ENCODE measurements at places on chromosomes 2 and 18.
A peak's percentile ranks its signal among the peaks of the same experiment; 100 is the strongest.

DNA sequence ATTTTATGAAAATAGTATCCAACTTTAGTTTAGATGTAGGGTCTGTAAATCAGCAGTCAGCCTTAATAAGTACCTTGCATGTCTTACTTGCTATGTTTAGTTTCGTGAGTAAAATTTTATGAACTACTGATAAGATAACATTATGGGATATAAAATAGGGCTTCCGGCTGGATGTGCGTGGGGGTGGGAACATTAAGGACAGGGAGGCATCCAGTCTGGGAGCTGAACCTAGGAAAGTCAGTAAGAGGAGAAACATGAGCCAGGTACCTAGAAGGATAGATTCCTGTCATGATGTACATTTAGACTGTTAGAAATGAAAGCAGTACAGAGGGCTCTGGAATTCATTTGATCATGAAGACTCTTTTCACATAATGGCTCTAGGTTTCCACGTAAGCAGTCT, 12.7 kb upstream of the KCNJ13 start:
- DNase-seq, result no peak

GRCh38 chr2:59303272-59303671, 1062.1 kb upstream of the FANCL start:
- no peak for DNase-seq

DNA sequence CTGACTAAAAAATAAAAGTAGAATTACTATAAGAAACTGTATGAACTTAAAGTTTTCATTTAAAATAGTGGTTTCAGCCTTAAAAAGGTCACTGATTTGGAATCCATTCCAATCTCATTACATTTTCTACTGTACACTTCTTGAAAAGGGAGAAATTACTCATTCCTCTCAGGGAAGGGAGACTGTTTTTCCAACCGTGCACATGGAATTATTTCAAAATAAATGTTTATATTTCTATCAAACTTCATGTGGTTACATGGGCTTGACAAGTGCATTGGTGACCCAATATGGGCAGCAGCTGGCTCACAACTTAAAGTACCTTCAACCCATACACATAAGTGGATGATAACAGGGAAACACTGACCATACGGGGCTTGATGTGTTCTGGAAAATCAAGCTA, 324.5 kb upstream of the THUMPD2 start:
- no peak for DNase-seq

DNA sequence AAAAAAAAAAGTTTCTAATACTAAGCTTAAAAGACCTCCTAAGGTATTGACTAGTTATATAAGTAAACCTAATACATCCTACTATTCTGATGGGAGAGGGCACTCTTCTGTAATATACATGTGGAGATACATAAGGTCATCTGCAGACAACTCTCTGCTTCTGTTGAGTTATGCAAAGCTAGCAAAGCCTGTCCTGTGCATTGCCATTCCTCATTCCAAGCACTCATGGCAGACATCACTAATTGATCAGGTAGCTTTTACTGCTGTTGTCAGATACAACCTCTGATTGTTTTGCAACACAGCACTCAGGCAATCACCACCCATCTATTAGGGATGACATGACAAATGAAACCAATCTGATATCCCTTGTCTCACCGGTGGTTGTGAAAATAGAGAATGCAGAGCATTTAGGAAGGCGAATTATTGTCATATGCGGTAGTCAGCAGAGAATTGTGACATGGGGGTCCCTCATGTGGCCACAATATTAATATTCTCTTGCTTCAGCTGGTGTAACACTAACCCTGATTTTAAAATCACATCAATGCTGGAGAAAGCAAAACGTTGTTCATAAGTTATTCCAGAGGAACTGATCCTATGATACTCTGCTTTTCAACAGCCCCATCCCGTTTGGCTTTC, 416.5 kb upstream of the GYPC start:
- no peak for DNase-seq

- DNase-seq, result no peak
These were observed 6.0 kb downstream of the SLC4A3 start for GRCh38 chr2:219633276-219634065.

DNA sequence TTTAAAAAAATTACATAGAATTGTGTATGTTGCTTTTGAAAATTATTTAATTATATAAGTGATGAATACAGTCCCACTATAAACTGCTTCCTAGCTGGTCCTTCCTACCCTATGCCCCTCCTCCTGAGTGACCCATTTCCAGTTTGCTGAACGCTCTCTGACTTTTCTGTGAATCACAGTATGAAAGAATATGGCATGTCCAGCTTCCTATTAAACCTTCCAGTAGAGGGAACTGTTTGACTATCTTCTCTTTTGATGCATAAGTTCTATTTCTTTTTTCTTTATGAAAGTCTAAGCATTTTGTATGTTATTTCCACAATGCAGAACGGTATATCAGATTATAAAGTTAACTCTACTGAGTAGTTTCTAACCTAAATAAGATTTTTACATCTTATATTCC, 41.3 kb downstream of the PSMG2 start:
- DNase-seq, result peak; percentile 24

DNA sequence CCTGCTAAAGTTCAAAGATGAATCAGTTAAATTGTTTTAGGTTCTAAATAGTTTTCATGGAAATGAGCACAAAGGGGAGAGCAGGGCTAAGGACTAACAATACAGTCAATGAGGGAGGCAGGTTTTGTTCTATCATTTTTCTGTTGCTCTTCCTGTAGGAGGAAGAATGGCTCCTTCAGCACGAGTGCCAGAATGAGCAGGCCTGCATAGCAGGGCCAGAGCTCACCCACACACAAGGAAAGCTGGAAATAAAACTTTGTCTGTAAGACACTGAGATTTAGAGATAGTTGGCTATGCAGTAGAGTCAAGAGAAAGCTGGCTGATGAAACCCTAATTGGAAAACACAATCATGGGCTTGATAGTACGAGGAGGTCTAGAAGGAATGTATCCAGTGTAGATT, 313.3 kb downstream of the MBD2 start:
- no peak for DNase-seq

DNA sequence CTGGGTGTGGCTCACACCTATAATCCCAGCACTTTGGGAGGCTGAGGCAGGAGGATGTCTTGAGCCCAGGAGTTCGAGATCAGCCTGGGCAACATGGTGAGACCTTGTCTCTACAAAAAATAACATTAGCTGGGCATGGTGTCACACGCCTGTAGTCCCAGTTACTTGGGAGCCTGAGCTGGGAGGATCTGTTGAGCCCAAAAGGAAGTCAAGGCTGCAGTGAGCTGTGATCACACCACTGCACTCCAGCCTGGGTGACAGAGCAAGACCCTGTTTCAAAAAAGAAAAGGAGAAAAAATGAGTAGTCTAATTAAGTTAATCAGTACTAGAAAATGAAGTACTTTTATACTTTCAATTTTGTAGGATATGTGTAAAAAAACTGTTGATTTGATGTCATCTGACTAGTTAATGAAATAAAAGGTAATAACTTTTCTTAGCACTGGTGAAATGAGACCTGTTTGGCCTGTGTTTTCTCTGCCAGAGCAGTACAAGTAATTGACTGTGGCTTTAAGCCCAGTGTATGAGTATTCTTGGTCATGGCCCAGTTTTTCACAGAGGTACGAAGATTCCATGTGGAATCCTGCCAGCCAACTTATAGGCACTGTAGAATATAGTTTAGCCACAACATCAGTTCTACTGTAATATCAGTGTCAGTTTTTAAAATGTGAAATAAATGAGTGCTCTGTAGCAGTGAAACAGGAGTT, 35.8 kb downstream of the MFSD6 start:
- no peak for DNase-seq

- no peak for DNase-seq
These were observed 34.6 kb upstream of the STK17B start for GRCh38 chr2:196205881-196206435.

DNA sequence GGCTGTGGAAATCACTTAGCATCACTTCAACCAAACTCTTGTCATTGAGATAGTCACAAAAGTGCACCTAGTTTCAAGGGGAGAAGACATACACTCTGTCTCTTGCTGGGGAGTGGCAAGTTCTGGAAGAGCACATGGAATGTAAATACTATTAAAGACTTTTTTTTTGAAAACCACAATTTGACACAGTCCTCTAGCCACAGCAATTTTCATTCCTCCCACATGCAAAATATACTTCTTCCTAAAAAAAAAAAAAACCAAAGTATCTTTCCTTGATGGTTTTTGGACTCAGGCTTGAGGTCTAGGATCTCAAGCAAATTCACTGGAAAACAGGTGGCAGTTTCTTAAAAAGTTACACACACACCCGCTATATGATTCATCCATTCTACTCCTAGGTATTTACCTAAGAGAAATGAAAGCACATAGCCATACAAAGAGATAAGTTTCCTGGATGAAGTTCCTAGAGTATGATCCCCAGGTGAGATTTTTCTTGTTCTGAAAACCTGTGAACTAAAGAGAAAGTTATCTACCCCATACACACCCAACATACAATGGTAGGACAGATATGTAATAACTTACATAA, 295.8 kb downstream of the SP3 start:
- no peak for DNase-seq

DNA sequence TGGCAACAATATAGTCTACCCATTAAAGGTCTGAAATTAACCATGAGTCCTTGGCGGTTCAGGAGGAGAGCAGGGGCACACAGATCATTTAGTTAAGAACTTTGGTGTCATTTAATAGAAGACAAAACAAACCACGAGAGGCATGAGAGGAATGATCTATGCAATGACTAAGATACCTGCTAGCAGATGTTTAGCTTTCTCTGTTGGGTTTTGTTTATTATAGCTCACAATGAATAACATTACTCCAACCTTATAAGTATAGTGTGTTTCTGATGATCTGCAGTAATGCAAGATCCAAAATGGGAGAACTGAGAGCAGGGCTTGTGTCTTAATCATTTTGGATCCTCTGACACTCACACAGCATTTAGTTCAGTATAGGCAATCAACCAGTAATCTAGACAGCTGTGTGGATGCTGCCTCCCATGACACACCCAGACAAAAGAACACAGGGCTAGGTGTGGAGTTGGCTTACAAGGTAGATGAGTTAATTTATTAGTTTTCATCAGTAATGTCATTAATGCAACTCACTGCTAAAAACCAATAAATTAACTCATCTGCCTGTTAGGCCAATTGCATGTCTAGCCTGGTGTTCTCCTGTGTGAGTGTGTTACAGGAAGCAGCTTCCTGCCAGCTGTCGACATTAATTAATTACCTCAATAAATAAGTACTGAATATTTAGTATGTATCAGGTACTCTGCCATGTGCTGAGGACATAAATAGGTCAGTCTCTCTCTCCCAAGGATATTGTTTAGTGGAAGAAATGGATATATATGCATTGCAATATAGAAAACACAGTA, 92.3 kb downstream of the CLIP4 start:
- no peak for DNase-seq

- DNase-seq, result no peak
These were observed 75.1 kb upstream of the TANK start for GRCh38 chr2:161085149-161085548.

GRCh38 chr2:223214394-223215253, 162.6 kb downstream of the KCNE4 start:
- no peak for DNase-seq

- DNase-seq, result no peak
These were observed 732.3 kb upstream of the CELF4 start for GRCh38 chr18:38297910-38298309.

DNA sequence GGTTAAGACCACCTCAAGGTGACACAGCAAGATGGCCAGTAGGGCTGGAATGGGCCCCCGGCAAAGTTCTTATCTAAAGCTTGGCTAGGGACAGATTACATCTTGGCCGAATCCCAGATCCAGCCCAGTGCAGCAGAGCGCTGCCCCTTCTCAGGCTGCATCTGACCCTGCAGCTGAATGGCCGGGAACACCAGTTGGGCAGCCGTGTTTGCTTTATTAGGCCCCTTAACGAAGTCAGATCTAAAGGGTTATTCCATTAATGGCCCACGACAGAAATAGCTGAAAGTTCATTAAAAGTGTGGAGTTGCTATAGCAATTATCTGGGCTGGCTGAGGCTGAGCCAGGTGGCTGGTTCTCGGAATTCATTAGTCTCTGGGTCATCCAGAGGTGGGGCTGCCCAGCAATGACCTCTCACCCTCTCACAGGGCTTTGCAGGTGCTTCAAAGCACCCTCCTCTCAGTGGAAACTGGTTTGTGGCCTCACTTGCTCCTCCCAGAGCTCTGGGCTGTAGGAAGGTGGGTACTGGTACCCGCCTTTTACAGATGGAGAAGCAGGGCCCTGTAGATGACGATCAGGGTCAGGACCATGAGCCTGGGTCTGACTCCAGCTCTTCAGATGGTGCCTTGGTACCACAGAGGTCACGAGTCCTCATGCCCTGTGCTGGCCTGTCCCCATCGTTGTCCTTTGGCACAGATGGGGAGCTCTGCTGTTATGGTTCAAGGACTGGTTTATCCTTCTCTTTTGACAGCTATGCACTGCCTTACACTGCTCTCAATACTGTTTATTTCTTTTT, 68.8 kb downstream of the EMX1 start:
- no peak for DNase-seq

DNA sequence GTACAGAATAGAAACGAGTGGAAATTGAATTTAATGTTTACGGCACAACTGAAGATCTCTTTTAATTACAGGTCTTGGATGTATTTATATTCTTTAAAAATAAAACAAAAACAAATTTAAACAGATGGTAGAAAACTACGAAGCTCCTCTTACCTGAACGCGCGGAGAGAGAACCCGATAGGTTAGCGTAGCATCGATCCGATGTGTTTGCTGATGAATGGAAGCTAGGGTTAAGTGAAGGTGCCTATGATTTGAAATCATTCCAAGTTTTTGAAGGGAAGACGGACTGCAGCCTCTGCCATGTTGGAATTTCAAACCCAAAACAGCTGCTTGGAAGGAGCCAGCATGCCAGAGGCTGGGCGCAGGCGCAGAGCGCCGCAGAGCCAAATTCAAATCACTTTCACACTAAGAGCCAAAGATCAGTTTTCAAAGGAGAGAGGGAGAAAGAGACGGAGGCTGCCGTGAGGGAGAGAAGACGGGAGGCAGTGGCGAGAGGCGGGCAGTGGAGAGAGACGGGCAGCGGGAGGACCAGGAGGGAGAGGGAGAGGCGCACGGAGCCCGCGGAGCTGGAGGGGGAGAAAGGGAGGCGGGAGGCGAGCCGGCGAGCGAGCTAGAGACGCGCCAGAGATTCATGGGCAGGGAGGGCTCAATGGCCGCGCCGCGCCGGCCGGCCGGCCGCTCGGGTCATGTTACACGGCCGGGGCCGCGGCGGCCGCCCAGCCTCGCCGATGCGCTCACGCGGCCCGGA, at the start of gene FIGN:
TSS of gene FIGN (minus strand) at position 324 of the 748 bp plus-strand sequence. CDS start 1,081 bp downstream, outside the sequence.
- DNase-seq, result no peak

DNA sequence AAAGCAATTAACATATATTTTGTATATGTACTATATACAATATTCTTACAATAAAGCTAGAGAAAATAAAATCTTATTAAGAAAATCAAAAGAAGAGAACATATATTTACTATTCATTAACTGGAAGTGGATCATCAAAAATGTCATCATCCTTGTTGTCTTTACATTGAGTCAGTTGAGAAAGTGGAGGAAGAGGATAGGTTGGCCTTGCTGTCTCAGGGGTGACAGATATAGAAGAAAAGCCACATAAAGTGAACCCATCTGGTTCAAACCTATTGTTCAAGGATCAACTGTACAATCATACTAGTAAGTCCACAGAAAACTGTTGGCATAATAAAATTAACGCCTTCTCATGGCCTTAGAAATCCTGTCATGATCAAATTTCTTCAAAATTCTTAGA, 26.6 kb downstream of the SESTD1 start:
- DNase-seq, result no peak
